AG20443 (cell line): ENCODE measurements at places on chromosomes 5 and 9.

- DNase-seq: peak; percentile 90
These were observed at the start of gene SMIM3 for GRCh38 chr5:150778517-150779396. Gene SMIM3 (plus strand): TSS chr5:150778757. CDS start chr5:150795441, 16,684 bp downstream.

- DNase-seq: no peak
These were observed 65.1 kb downstream of the GNA14 start for GRCh38 chr9:77582961-77583576.

DNA sequence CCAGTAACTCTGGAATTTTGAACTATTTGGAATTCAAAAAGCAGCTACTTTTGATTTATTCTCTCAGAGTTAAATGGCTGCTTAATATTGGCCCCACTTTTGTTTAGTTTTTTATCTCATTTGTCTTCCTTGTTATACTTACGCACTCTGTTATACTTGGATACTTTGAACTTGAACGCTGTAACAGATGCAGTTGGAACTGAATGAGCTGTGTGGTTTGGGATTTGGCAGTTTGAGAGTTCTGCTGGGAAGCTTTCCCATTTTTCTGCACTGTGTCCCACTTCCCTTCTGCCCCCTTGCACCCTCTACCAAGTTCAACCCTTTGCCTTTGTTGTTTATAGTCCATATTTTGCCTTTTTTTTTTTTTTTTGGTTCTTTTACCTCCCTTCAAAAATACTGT lies 3.8 kb downstream of the RHOBTB3 start:
- DNase-seq: no peak

GRCh38 chr5:62306323-62306895 lies 403 bp downstream of the KIF2A start:
- DNase-seq: no peak

DNA sequence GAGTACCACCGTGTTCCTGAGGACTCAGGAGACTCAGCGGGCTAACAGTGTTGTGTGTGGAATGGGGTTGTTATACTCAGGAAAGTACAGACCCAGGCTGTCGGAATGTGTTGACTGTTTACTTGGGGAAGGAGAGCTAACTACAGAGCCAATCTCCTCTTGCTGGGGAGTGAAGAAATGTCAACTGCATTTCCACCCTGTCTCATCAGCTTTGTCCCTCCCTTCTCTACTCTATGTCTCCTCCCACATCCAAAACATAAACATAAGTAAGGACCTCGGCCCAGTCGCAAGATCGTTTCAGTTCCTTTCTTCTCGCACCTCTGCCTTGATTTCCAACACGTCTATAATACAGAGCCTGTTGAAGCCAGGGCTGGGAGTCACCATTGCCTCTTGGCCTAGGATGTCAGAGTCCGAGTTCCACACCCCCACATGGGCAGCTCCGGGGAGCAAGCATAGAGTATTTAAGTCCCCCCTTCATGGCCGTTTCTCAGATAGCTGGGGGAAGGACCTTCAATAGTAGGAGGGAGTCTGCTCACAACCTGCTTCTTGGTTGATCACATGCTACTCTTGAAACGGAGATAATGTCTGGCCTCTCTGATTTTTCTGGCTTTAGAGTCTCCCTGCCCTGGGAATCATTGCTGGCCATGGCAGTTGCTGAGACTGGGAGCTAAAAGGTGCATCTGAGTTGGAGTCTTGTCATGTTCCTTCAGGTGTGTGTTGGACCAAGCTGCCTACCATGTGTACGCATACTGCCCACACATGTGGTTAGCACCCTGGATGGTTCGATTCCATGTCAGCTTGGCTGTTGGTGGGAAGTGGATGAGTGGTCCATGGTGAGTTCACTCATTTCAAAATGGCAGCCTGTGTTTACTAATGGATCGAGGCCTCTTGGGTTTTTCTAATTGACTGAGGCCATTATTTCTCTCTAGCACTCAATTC lies 147.3 kb downstream of the MTX3 start:
- DNase-seq: no peak

GRCh38 chr9:22008384-22008716 lies 755 bp downstream of the CDKN2B start:
- no peak for DNase-seq

- DNase-seq: no peak
These were observed 225.3 kb downstream of the NR2F1-AS1 start for GRCh38 chr5:93355691-93356090.

DNA sequence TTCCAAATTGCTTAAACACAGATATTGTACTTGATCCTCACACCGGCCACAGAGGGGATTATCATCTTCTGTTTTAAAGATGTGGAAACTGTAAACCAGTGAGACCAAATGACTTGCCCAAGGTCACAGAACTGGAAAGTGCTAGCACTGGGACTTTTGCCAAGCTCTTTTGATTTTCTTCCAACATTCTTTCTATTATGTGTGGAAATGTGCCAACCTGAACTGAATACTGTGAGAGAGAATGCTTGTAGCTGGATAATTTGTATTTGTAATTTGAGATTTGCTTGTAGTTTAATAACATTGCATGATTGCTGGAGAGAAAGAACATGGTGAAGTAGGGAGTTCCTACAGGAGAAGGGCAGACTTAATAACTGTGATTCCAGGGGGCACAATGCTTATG lies 977.9 kb upstream of the NUDT12 start:
- no peak for DNase-seq

GRCh38 chr9:7983490-7983889 lies 183.9 kb upstream of the DMAC1 start:
- no peak for DNase-seq

DNA sequence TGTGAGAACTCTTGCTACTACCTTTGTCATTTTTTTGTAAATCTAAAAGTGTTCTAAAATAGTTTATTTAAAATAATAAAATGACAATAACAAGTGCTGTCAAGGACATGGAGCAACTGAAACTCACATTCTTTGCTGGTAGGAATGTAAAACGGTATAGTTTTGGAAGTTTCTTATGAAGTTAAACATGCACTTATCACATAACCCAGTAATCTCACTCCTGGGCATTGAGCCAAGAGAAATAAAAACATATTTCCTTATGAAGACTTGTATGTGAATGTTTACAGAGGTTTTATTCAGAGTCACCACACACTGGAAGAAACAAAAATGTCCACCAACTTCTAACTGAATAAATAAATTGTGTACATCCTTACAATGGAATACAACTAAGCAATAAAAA lies 46.0 kb upstream of the COL15A1 start:
- no peak for DNase-seq

DNA sequence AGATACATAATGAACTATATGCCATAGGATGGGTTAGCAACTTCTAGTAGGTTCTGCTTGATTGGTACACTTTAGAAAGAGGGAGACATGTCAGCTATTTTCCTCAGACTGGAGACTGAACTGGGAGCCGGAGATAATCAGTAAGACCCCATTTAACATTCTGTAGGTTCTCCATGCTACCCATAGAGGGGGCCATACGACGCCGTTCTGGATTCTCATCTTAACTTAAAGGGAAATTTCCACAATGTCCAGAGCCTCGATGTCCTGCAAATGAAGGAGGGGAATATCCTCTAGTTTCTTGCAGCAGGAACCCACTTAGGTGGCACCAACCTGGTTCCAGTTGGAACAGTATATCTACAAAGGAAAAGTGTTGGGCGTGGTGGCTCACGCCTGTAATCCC lies 22.3 kb upstream of the NPM1 start:
- no peak for DNase-seq

DNA sequence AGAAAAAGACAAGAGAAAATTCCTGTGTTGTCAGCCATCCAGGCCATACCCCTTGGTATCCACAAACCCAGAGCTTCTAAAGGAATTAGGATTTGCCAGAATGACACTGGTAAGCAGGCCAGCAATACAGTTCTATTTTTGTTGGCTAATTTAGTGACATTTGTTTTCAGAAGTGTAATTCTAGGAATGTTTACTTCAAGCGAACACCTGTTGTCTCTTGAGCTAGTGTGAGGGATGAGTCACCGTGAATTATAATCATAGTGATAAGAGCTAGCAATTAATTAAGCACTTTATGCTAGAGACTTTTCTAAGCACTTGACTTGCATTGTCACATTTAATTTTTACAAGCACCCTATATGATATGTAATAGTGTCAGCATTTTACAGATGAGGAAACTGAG lies 99.2 kb downstream of the PRKACG start:
- DNase-seq: no peak

DNA sequence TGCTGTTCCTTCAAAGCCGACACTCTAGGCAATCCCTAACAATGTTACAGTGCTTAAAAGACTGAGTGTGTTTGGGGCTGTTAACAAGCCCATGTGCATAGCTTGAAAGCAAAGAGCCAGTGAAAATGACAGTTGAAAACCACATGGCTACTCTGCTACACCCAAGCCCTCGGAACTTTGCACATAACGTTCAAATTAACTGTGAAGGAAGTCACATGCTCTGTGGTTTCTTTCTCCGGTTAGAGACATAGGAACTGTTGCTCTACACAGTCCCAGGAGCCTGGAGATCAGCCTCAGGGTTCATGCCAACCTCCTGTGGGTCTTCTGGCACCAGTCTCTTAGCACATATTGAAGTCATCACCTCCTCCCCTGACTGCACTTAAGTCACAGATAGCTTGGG lies 51.1 kb downstream of the C9orf152 start:
- peak; percentile 83 for DNase-seq

GRCh38 chr5:137164961-137165360 lies 334.2 kb downstream of the SPOCK1 start:
- no peak for DNase-seq

GRCh38 chr9:79477955-79478771 lies 93.6 kb upstream of the TLE4 start:
- DNase-seq: peak; percentile 22
